NCI-H1092 treated with DMSO at 0.1 percent for 48 hours (cell line): ENCODE measurements at places on chromosomes 3 and 15.

- no peak for DNase-seq
These were observed 115.8 kb upstream of the PLCL2 start for GRCh38 chr3:16768956-16769355.

DNA sequence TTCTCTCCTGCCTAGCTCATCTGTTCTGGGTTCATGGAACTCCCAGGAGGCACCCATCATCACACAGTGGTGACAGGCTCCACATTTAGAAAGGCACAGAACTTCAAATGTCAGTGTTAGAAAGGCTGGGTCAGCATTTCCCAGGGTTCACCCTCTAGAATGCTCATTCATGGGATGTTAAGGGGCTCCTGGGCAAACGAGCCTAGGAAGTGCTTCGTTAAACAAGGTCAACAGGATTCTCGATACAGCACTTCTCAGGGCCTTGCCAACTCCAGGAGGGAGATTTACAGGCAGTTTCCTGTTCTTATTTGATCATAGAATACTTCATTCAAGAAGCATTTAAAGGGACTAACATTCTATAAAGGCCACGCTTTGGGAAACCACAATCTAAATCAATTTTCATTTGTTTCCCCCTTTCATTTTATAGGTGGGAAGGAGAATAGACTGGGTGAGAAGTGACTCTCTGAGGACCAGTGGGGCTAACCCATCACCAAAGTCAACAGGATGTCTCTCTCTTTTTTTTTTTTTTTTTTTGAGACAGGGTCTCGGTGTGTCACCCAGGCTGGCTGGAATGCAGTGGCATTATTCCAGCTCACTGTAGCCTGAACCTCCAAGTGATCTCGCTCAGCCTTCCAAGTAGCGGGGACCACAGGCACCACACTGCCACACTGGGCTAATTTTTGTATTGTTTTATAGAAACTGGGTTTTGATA is 14.3 kb downstream of the IGDCC4 start:
- DNase-seq, result no peak

DNA sequence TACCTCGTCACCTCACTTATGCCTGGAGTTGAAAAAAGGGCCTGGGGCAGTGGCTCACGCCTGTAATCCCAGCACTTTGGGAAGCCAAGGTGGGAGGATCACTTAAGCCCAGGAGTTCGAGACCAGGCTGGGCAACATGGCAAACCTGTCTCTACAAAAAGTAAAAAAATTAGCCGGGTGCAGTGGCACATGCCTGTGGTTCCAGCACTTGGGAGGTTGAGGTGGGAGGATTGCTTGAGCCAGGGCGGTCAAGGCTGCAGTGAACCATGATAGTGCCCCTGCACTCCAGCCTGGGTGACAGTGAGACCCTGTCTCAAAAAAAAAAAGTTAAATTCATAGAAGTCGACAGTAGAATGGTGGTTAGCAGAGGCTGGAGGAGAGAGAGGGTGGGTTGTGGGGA is 4.6 kb upstream of the NEIL1 start:
- no peak for DNase-seq

DNA sequence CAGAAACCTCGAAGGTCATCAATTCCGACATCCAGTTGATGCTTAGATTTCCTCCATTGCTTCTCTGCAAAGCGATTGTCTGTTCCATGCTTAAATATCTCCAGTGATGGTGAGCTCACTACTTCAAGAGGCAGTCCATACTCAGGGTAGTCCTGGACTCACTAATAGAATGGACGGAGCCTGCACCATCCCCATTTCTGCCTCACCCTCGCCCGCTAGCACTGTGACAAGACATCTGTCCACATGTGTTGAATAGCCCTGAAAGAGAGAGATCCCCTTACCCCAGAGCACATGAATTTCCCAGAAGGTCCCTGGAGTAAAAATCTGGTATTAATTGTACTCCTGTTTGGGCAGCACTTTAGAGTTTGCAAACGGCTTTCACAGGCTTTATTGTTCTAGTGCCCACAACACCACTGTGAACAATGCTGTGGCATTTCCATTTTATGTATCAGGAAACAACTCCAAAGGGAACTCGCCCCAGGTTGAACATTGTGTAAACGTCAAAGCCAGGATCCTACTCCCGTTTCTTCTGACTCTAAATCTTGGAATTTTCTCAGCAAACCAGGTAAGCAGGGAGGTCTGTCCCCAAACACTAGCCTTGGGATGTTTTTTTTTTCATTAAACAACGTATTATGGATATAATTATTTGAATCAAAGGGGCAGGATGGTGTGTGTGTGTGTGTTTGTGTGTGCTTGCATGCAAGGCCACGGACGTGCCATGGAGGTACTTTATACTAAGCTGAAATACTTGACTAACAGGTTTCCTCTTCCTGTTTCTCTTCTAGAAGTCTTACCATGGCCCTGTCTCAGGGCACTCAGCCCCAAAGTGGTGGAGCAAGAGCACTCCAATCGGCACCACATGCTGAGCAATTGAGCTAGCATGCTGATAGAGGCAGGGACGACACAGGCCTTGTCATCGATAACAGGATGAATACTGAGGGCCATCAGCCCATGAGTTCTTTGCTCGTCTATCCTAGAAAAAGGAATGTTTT is 198.3 kb downstream of the OPA1 start:
- no peak for DNase-seq

- no peak for DNase-seq
These were observed 240.1 kb upstream of the MEIS2 start for GRCh38 chr15:37340438-37340837.

- no peak for DNase-seq
These were observed 35.4 kb downstream of the PXYLP1 start for GRCh38 chr3:141266797-141267555.

DNA sequence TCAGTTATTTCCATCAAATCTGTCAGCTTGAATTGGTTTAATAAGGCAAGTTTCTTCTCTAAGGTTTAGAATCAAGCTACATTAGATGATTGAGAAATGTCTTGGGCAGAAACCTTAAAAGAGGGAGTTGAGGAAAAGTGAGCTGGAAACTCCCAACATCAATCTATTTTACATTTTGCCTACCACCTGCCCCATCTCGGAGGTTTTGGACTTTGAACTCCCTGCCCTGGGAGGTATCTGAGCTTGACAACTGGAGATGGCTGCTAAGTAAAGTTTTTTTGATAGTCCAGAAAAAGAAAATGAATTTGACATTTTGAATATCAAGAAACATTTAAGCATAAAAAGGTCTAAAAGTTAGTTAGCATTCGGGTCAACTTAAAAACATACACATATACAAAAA is 234.2 kb downstream of the NFKBIZ start:
- DNase-seq, result no peak

DNA sequence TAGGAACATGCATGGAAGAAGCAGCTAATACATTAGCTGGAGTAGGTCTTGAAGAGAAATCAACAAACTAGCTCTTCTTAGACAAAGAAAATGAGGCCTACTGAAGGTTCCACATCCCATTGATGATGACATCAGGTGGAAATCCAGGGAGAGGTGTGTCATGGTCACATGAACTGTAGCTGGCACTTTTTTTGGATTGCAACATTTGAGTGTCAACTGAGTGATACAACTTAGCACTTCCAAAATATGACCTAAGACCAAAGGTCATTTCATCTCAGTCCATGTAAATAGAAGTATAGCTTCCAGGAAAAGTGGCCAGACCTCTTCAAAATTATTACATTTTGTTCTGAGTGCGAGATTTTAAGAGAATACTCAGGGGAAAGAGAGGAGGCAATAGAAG is 117.2 kb upstream of the MEIS2 start:
- no peak for DNase-seq

DNA sequence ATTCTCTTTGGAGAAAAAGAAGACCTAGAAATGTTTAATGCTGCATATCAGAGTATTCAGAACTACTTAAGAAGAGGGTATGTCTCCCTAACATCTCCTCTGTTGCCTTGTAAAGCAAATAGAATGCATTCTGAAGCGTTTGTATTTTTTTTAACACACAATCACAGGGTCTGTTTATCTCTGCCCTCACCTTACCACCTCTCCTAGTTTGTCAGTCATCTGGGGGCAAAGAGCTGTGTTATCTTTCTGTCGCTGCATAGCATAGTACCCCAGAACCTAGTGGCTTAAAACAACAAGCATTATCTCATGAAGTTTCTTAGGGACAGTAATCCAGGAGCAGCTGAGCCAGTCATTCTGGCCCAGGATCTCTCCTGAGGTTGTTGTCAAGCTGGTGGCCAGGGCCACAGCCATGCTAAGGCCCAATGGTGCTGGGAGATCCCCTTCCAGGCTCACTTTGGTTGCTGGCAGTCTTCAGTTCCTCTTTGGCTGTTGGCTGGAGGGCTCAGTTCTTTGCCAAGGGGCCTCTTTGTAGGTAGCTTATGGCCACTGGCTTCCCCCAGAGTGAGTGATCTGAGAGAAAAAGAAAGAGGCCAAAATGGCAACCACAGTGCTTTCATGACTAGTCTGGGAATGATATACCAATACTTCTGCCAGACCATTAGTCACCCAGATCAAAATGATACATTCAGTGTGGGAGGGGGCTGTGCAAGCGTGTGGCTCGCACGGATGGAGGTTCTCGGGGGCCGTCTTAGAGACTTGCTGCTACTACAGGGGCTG is 17.8 kb downstream of the EDEM1 start:
- no peak for DNase-seq

DNA sequence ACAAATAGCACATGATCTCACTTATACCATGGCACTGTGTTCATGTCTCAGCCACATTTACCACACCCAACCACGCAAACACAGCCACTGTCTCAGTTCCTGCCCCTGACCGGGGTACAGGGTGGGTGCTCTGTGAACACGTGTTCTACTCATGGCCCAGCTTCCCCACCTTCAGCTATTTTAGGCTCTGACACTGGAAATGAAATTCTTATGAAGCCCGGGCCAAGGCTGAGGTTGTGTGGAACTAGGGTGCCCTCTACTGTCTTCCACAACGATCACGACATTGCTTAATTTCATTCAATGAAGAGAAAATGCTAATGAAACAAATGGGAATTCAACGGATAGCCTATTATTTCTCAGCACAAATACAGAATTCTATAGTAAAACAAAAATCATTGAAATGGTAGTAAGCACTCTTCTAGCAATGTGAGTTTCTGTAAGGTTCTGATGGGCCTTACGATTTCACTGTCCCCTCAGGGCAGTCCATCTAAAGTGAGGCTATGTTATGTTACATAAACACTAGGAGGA is 2.1 kb upstream of the GABRA5 start:
- DNase-seq, result peak; percentile 71

DNA sequence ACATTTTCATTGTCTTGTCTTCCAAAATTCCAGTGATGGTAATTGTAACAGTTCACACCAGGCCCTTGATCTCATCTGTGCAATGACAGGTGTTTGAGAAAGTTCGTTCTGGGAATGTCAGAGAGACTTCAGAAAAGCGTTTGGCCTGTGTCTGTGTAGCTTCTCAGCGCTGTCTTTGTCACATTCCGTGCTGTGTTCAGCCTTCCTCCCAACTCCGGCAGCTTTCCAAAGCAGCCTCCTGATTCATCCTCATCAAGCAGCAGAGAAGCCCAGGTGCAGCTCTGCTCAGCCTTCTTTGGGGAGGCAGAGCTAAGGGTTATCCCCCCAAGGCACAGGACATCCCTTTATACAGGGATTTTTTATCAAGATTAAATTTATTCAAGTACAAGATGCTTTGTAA is 494.0 kb upstream of the SUCLG2 start:
- no peak for DNase-seq

GRCh38 chr3:150225986-150226385 is 182.1 kb upstream of the TSC22D2 start:
- DNase-seq, result peak; percentile 23

DNA sequence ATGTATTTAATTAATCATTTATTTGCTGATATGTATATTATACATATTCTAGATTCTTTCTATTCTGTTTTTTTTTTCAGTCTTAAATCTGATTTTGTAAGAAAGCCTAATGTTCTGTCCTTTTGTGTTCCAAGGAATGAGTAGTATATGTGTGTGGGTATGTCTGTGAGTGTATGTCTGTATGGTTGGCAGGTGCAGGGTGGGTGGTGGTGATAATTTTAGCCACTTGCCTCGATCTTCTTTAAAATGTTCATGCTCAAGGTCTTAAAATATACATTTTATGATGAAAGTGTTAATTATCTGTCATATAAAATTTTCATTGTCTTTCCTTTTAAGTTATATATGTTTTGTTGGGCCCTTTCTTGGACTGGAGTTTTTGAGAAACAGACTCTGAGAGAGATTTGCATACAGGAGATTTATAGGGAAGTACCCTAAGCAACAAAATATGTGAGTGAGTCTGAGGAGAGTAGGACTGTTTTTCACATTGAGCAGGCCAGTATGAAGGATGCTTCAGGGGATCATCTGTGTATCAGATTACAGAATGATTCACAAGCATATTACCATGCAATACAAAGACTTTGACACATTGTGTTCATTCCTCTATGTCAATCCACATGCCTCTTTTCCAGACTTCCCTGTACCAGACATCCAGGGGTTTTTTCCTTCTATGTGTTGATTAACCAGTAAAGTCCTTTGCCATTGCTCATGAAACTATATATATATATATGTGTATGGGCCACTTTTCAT is 211.0 kb upstream of the DPPA4 start:
- DNase-seq, result no peak

DNA sequence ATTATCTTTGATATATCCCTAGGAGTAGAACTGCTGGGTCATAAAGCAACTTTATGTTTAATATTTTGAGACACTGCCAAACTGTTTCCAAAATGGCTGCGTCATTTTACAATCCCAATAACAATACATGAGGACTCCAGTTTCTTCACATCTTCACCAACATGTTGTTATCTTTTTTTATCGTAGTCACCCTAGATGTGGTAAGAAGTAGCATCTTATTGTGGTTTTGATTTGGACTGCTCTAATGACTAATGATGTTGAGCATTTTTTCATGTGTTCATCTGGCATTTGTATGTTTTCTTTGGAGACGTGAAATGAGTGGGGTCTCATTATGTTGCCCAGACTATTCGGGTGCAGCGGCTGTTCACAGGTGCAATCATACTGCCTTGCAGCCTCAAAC is 83.8 kb downstream of the MAP4 start:
- DNase-seq, result no peak

DNA sequence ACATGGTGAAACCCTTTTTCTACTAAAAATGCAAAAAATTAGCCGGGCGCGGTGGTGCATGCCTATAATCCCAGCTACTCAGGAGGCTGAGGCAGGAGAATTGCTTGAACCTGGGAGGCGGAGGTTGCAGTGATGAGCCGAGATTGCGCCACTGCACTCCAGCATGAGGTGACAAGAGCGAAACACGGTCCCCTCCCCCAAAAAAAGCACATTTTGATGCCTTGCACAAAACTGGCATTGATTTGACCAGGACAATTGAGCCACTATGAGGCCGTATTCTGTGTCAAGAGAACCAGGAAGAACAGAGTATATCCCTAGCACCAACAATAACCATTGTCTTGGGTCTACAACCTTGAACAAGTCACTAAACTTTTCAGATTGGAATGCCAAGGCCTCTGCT is 50.6 kb downstream of the SH3BP5 start:
- no peak for DNase-seq

- peak; percentile 95 for DNase-seq
These were observed 36.4 kb downstream of the MECOM start for GRCh38 chr3:169627073-169627472.

- no peak for DNase-seq
These were observed 95.7 kb downstream of the PLXNA1 start for GRCh38 chr3:127078626-127079025.

DNA sequence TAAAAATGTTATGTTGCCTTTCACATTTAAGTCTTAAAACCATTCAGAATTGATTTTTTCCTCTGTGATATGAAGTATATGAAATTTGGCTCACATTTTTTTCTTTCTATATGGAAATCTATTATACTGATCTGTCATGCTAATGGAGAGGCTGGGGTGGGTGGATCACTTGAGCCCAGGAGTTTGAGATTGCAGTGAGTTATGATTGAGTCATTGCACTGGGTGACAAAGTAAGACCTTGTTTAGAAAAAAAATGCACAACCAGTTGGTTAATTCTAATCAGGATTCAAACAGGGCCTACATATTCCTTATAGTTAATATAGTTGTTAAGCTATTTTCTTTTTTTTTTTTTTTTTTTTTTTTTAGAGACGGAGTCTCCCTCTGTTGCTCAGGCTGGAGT is 230.5 kb downstream of the MFSD1 start:
- DNase-seq, result no peak
